ENCODE measurements at places on chromosomes 16 and 17. TPM values are rescaled to one million over a fixed set of nuclear protein-coding genes. Genes with fewer than 3 reads are reported as not detected.

GRCh38 chr17:57356719-57357391, 100.5 kb downstream of the MSI2 start:
- DNase-seq, result no peak

NXN gene
- total RNA-seq, result 50.4 TPM

GRCh38 chr17:42378959-42379594, 9.2 kb downstream of the STAT3 start:
- DNase-seq, result peak; percentile 25

DNA sequence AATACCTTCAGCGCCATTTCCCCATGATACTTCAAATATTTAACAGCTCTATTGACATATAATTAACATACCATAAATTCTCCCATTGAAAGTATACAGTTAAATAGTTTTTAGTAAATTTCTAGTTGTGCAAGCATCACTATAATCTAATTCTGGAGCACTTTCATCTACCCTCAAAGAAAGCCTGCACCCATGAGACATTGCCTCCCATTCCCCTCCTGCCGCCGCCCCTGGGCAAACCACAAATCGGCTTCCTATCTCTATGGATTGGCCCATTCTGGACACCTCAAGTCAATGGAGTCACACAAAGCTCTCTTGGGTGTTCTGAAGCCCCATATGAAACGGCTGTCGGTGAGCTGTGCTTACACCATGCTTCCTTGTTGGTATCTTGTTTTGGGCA, 77.3 kb upstream of the CBX4 start:
- no peak for DNase-seq

DNA sequence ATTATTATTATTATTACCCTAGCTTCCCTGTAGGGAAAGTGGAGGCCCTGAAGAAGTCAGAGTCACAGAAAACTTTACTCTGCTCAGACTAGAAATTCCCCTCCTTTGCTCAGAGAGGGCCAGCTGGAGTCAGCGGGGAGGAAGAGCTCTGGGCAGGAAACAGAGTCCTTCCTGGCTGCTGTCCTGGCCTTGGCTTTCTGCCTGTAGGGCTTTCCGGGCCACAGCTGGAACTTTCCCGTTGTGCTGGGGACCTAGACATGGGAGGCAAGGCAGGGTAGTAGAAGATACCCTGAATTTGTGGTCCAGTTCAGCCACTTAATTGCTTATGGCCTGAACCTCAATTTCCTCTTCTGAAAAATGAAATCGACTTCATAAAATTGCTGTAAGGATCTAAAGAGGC, 14.0 kb upstream of the CCL2 start:
- DNase-seq, result peak; percentile 85

SEC14L1 gene
- total RNA-seq, result 29.3 TPM

CSH1 gene
- total RNA-seq, result not detected

DNA sequence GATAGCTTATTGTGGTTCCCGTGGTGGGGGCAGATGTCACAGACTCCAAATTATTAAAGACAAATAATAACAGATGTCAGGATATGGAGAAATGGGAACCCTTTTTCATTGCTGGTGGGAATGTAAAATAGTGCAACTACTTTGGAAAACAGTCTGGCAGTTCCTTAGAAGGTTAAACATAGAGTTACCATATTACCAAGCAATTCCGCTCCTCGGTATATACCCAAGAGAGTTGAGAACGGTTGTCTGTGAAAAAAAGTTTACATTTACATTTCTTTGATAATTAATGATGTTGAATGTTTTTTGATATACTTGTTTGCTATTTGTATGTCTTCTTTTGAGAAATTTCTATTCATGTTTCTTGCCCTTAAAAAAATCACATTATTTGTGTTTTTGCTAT, 41.2 kb downstream of the OR1D5 start:
- DNase-seq, result no peak

MEAK7 gene
- 13.7 TPM for total RNA-seq

GRCh38 chr17:27895940-27896535, 2.9 kb upstream of the LYRM9 start:
- DNase-seq, result no peak

GRCh38 chr17:74605361-74605760, 13.3 kb upstream of the CD300LD start:
- peak; percentile 94 for DNase-seq

DNA sequence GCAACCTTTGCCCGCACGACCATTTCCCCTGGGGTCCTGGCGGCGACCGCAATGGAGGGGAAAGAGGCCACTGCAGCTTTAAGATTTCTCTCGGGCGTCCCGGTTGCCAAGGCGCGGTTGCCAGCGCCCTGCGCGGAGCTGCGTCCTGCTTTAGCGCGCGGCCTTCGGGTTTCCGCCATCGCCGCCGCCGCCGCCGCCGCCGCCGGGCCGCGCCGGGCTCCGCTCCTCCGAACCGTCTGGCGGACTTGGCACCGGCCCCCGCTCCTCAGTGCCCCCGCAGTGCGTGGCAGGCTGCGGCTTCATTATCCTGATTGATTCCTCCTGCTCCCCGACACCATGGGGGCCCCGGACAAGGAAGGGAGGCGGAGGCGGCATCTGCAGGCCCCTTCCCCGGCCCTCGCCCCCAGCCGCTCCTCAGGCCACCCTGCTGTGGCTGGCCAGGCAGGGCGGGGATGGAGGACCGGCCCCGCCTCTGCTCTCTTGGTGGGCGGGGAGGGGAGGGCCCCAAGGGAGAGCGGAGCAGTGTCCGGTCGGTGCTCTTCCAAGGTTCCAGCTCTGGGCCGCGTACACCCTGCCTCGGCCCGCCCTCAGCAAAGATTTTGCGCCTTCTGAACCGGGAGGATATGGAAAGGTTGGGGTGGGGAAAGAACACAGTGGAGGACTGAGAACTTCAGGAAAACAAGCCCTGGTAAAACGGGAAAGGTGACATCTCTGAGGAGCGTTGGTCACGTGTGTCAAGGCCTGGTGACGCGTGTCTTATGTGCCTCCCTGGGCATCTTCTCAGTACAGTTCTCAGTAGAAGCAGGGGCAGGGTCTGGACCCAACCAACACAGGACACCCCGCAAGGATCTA, 34.0 kb downstream of the NEUROD2 start:
- peak; percentile 87 for DNase-seq

CRYM gene
- total RNA-seq, result 5.5 TPM

CORO6 gene
- total RNA-seq, result 29.5 TPM

- DNase-seq, result no peak
These were observed 11.1 kb upstream of the TFAP4 start for GRCh38 chr16:4283939-4284338.

- peak; percentile 37 for DNase-seq
These were observed 30.6 kb upstream of the IRX3 start for GRCh38 chr16:54317101-54317611.

DNA sequence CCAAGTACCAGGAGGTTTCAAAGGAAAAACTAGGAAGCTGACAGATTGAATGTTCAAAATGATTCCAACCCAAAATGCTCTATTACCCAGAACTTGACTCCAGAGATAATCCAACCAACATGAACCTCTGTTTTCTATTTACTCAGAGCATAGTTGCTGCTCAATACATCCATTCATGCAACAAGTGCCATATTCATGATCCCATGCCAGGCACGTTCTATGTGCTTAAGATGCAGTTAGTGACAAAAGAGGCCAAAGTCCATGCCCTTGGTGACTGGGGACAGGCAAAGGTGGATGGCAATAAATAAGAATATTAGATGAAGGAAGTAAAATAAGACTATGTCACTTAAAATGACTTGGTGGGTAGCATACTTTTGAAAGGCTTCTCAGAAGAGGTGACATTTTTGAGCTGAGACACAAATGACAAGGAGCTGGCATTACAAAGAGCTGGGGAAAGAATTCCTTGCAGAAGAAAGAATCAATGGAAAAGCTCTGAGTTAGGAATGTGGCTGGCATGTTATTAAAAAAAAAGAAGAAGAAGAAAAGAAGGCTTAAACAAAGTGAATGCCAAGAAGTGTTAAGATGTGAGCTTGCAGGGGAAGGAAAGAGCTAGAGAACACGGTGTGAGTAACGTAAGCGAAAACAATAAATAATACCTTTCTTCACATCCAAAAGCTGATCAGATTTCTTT, 34.5 kb downstream of the TOX3 start:
- no peak for DNase-seq

- DNase-seq, result no peak
These were observed 86.5 kb downstream of the ABCA8 start for GRCh38 chr17:68868708-68869107.

LRRC75A gene
- total RNA-seq, result 3.5 TPM

KRTAP9-8 gene
- not detected for total RNA-seq

DNA sequence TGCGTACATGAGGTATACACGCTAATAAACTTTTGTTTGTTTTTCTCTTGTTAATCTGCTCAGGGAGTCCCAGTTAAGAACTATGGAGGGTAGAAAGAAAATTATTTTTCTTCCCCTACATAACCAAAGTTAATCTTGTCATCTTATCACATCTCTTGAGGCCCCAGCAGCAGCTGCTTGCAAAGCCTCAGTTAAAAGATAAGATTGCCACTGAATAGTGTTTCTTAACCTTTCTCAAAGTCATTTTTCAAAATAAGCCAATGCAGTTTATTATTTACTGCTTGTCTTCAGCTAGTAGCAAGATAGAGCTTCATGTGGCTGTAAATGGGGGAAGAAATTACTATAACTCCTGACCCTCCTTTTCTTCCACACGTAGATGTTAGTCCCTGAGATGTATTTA, 21.5 kb upstream of the APOH start:
- DNase-seq, result no peak

DNA sequence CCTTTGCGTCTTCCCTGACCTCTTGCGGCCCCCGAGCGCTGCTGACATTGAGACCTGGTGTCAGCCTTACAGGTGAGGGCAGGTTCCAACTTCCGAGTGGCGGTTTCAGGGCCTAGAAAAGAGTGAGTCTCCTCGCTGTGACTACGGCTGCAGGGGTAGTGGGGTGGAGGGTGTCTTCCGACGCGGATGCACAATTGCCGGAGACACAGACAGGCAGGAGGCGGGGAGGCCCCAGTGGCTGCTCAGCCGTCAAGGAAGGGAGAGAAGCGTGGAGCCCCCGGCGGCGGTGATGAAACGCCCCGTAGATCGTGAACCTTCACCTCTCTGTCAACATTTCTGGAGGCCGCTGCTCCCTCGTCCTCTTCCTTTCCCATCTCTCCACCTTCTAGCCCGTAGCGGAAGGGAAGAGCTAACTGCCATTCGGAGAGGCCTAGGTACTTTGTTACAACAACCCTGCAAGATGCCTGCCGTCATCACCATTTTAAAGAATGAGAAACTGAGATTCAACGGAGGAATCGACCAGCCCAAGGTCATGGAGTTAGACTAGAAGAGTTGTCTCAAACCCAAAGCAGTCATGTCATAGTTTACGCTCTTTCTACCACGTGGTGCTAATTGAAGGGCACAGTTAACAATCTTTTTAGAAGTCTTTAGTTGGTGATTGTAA, 485 bp downstream of the DNAJA3 start:
- DNase-seq, result no peak

- no peak for DNase-seq
These were observed 387.4 kb upstream of the ASIC2 start for GRCh38 chr17:33680472-33680871.

GRCh38 chr17:3968015-3968414, 3.8 kb upstream of the ATP2A3 start:
- no peak for DNase-seq

DNA sequence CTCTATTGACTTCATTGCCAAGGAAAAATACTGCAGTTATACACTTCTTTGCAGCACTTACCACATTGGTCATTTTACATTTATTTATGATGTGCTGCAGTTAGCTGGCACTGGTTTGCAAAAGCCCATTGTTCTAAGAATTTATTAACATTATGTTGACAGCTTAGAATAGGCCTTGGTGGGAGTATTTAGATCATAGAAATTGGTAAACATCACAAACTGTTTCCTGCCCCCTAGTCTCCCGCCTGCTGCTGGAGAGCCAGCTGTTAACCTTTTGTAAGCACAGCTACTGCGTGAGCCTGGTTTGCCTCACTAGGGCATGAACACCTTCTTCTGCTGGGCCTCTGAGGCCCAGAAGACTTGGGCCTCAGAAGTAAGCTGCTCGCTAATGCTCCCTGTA, 651.4 kb upstream of the GOT2 start:
- no peak for DNase-seq

- DNase-seq, result no peak
These were observed 535.7 kb upstream of the HSBP1 start for GRCh38 chr16:83271970-83272575.

GRCh38 chr17:74677558-74678466, 34.9 kb downstream of the CD300LF start:
- DNase-seq, result no peak

DNA sequence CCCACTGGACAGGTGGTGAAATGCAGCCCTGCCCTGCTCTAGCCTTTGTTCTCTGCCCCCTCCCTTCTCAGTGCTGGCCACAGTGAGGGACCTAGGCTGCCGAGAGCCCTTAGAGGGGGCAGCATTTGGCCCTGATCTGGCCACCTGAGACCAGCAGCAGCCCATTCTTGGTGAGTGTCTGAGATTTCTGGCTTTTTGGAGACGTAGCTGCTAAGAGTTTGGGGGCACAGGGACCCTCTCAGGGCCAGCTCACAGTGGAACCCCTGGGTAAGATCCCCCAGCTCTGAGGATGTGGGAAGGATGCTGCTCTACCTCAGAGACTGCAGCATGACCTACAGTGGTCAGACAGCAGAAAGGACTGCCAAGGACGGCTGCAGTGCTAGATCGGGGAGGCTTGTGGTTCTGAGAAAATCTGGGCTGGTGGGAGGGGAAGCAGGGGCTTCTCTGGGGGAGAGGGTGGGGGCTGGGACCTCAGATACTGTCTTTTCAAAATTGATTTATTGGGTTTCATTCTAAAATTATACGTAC, 13.3 kb downstream of the GRB7 start:
- no peak for DNase-seq

CD300H gene
- total RNA-seq, result not detected

JPH3 gene
- total RNA-seq, result 0.55 TPM

KATNB1 gene
- total RNA-seq, result 10.0 TPM

ARL5C gene
- total RNA-seq, result not detected

DNA sequence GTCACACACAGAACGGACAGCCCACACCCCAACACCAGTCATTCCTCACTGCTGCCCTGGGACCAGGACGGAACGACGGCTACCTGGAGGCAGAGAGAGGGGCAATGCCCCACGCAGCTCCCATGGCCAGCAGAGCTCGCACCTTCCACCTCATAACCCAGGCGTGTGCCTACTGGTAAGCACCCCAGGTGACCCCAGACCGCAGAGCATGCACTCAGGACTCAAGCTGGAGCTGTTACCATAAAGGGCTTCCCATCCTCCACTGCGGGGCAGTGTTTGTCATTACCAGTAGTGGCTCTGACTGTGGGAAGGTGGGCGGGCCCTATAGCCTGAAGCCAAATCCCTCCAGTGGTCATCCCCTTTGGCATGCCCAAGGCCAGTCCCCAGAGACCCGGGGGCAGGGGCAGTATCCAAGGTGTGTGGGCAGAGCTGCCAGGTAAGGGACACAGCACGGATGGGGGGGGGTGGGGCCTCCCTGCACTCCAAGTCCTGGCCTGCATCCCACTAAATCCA, 4.7 kb upstream of the BCAR1 start:
- DNase-seq, result peak; percentile 70

- peak; percentile 93 for DNase-seq
These were observed 985 bp upstream of the SLFN12 start for GRCh38 chr17:35433075-35433894.

- DNase-seq, result peak; percentile 48
These were observed 7.9 kb upstream of the PLEKHG4 start for GRCh38 chr16:67271446-67271845.

PRR11 gene
- 0.49 TPM for total RNA-seq

CCDC40 gene
- total RNA-seq, result 25.8 TPM

ST3GAL2 gene
- total RNA-seq, result 14.4 TPM

GRCh38 chr16:28093385-28093725, 29.8 kb upstream of the GSG1L start:
- DNase-seq, result peak; percentile 43

Data from sigmoid colon (tissue), 7 donors.